ENCODE measurements at places on chromosomes 2 and 18.

DNA sequence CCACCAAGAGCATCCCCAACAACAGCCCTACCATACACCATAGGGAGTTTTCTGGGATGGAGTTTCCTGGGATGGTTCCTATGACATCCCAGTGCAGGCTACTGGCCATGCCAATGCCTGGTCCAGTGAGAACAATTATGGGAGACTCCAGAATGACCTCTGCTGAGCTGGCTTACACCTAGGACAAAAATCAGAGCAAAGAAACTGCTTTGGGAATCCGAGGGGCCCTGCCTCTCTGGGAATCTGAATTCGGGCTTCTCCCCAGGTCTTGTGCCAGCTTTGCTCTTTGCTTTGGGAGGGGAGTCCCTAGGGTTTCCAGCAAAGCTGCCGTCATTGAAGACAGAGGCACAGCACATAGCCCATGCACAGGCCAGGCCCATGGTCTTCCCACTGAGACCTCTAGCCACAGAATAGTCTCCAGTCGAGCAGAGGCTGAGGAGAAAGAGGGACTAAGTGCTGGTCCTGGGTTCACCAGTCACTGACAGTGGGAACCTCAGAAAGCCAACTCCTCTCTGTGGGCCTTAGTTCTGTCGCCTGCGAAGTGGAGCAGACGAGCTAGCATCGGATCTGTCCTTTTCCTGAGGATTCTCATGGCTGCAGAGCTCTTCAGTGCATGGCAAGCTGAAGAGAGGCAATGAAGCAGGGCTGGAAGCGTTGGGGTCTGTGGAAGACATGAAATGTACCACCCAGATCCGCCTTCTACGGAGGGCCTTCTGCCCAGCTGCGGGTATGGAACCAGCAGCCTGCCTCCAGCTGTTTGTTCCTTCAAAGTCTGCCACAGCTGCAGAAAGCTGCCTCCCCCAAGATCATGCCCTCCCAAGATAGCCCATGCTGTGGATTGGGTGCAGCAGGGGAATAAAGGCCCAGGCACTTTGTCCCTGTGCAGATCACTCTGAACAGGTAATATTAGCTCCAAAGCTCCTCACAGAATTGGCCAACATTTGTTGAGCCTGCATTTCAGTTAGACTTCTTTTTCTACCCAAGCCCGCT, 11.2 kb upstream of the LBH start:
- DNase-seq: no peak

DNA sequence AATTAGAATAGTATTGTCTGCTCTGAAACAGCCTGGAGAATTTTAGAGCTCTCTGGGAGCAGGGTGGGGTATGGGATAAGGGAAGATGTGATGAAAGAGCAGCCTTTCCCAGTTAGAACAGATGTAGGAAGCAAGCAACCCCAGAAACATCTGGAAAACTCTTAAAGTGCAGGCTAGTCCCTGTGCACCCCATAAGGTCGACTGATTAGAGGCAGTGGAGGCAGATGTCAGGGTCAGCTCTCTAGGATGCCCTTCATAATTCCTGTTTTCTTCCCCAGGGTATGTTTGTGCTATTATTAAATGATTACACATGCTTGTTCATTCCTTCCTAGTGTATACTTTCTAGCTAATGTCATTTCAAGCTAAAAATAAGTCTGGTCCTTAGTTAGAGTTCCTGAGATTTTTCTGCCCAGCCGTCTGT, 41.7 kb downstream of the PTPRM start:
- no peak for DNase-seq

DNA sequence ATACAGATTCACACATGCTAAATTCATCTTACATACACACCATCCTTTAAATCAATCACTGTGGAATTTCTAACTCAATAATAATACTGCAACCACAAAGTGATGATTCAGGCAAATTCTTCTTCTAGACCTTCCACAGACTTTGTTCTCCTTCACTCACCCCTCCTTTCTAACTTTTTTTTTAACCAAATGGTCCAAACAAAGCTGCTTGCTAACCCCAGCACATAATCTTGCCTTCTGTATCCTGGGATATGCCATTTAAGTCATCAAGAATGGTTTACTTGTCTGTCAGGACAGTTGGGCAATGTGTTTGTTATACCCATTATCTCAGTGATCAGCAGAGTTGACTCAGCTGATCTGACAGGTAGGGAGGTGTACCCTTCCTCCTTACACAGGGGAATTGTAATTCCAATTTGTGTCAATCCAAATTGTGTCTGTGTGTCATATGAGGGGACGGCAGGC, 10.0 kb downstream of the SLC40A1 start:
- DNase-seq: no peak

DNA sequence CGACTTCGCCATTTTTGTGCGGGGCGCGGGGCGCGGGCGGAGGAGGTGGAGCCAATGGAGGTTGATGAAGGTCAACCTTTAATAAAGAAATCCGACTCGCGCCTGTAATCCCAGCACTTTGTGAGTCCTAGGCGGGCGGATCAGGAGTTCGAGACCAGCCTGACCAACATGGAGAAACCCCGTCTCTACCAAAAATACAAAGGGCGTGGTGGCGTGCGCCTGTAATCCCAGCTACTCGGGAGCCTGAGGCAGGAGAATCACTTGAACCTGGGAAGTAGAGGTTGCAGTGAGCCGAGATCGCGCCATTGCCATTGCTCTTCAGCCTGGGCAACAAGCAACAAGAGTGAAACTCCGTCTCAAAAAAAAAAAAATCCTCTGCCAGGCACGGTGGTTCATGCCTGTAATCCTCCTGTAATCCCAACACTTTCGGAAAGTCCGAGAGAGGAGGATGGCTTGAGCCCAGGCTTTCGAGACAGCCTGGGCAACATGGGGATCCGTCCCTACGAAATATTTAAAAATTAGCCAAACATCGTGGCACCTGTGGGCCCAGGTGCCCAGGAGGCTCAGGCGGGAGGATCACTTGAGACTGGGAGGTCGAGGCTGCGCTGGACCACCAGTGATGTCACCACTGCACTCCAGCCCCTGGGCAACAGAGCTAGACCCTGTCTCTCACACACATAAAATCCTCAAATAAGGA, 493 bp upstream of the PREB start:
- no peak for DNase-seq

- DNase-seq: no peak
Measured at GRCh38 chr2:100230754-100231153, 88.4 kb upstream of the AFF3 start.

DNA sequence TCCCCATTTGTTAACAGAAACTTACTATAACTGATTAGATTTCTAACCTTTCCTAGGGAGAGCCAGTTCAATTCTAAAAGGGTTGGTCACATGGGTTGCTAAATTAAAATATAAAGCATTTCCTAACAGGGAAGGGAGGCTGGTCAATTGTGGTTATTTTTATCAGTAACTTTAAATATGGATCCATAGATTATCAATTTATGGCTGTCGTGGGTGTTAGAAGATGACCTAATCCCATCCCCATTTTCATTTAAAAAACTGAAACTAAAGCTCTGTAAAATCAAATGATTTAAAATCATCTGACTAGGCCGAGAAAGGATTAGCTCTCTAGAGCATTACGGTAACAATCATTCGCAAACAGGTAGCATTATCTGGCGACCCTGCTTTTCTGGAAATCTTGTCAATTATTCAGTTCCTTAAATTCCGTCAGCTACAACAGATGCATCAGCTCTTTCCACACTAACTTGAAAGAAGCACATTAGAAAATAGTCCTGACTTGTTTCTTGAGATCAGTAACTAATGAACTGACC, 953 bp upstream of the HNRNPA3 start:
- DNase-seq: no peak
